ENCODE measurements at places on chromosomes 6 and 20.

GRCh38 chr6:132359886-132360285 lies 41.4 kb downstream of the MOXD1 start:
- no peak for DNase-seq

DNA sequence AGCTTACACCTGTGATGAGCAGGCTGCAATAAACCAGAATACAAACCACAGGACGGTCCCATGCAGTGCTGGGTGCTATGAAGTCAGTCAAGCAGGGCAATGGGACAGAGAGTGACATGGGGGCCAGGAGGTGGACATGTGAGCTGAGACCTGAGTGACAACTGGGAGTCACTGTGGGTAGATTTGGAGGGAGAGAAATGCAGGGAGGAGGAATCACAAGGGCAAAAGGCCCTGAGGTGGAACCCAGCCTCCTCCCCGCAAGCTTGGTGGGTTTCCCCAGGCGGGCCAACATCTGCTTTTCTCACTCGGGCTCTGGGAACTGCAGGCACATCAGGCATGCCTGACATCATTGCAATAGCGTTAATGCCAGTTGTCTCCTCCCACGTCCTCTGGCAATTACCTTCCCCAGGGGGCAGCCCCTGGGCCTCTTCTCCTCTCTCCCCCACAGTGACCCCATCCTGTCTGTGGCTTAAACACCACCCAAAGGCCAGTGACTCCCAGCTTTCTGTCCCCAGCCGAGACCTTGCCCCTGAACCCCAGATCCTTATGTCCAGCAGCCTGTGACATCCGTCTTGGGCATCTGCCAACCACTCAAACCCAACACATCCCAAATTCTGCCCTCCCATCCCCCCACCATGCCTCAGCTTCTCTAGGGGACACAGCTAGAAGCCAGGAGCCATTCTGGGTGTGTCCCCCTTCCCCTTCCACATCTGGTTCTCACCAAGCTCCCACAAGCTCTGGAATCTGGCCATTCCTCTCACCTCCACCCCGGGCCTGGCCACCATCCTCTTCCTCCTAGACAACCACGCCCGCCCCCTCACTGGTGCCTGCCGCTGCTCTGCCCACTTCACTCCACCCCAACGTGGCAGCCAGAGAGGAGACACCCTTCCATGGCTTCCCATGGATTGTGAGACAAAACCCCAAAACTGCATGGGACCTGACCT lies 28.2 kb downstream of the PDRG1 start:
- DNase-seq = no peak

DNA sequence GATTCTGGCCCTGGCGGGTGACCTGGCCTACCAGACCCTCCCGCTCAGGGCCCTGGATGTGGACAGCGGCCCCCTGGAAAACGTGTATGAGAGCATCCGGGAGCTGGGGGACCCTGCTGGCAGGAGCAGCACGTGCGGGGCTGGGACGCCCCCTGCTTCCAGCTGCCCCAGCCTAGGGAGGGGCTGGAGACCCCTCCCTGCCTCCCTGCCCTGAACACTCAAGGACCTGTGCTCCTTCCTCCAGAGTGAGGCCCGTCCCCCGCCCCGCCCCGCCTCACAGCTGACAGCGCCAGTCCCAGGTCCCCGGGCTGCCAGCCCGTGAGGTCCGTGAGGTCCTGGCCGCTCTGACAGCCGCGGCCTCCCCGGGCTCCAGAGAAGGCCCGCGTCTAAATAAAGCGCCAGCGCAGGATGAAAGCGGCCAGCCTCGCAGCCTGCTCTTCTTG lies 868 bp upstream of the SLC2A4RG start:
- no peak for DNase-seq

DNA sequence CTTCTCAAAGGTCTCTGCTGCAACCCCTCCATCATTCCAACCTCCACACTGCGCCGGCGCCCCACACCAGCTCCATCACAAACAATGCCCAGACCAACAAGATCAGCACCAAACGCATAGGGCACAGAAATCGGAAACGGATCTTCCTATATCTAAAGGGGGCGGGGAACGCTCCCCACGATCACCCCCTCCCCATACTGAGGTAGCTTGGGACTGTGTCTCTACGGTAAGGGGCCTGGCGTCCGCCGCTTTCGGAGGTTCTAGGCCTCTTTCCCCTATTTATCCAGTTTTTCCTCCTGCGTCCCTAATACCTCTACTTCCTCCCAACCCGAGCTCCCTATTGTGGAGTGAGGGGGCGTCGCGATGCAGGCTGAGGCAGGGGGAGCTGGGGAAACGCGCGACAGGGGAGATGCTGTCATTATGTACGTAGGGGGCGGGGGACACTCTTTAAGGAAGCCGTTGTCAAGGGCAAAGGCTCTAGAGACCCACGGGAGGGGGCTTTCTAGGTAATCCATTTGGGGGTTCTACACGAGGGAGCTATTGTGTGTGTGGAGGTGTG lies 909 bp downstream of the DNAAF9 start:
- DNase-seq = no peak

GRCh38 chr20:47502271-47503239 lies 868 bp downstream of the NCOA3 start:
- DNase-seq = no peak

GRCh38 chr6:163565140-163565539 lies 150.6 kb downstream of the QKI start:
- no peak for DNase-seq

DNA sequence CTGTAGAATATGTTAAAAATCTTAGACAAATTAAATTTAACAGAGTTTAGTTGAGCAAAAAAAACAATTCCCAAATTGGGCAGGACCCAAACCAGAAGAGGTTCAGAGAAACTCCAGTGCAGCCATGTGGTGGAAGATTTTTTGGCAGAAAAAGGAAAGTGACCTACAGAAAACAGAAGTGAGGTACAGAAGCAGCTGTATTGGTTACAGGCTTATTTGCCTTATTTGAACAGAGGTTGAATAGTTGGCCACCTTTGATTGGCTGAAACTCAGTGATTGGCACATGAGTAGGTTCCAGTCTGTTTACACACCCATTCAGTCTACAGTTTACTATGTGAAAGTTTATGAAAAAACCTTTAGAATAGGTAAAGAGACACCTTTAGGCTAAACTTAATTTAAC lies 110.9 kb upstream of the LAMP5 start:
- DNase-seq = no peak

DNA sequence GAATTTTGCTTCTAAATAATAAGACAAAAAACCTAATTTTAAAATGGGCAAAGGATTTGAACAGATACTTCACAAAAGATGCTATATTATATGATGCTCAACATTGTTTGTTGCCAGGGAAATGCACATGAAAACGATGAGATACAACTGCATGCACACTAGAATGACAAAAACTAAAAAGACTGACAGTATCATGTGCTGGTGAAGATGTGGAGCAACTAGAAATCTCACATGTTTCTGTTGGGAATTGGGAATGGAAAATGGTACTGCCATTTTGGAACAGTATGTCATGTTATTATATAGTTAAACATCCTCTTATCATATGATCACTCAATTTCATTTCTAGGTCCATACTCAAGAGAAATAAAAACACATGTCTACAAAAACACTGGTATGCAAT lies 13.4 kb upstream of the SNX9 start:
- no peak for DNase-seq

GRCh38 chr20:4052554-4052953 lies 37.2 kb upstream of the RNF24 start:
- DNase-seq = no peak

GRCh38 chr20:62872184-62872847 lies 10.7 kb upstream of the TCFL5 start:
- DNase-seq = no peak

All from stimulated activated CD8-positive, alpha-beta memory T cell treated with anti-CD3 and anti-CD28 coated beads, Interleukin-15, amount 100 ng/mL, for 1 hour (primary cell).